ENCODE measurements at places on chromosomes 12 and 14. TPM values are rescaled to one million over a fixed set of nuclear protein-coding genes. Genes with fewer than 3 reads are reported as not detected.

The TCTN2 gene
- 8.4 TPM for total RNA-seq

- no peak for DNase-seq
Measured at GRCh38 chr12:111121840-111122239, 201.5 kb upstream of the MYL2 start.

The COX8C gene
- total RNA-seq: not detected

The LACRT gene
- not detected for total RNA-seq

DNA sequence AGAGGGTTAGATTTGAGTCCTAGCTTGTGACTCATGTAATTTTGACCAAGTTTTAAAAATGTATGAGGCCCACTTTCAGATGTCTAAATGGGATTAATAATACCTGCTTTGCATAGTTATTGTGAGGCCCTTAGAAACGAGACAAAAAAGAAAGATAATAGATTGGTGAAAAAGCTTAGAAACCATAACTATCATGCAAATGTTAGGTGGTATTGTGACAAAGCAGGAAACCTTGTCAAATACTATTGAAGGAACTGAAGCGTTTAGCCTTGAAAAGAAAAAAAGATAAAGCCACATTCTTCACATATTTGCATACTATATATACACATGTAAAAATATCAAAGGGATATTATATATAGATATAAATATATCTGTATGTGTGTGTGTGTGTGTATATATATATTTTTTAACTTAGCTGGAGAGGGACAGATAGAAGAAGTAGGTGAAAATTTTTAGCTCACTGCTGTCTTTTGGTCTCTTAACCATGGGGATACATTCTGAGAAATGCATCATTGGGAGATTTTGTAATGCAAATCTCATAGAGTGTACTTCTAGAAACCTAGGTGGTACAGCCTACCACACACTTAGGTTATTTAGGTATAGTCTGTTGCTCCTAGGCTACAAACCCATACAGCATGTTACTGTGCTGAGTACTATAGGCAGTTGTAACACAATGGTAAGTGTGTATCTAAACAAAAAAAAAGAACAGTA lies 270.3 kb downstream of the CCDC91 start:
- DNase-seq: no peak

- DNase-seq: no peak
Measured at GRCh38 chr14:98826618-98827017, 445.4 kb downstream of the BCL11B start.

DNA sequence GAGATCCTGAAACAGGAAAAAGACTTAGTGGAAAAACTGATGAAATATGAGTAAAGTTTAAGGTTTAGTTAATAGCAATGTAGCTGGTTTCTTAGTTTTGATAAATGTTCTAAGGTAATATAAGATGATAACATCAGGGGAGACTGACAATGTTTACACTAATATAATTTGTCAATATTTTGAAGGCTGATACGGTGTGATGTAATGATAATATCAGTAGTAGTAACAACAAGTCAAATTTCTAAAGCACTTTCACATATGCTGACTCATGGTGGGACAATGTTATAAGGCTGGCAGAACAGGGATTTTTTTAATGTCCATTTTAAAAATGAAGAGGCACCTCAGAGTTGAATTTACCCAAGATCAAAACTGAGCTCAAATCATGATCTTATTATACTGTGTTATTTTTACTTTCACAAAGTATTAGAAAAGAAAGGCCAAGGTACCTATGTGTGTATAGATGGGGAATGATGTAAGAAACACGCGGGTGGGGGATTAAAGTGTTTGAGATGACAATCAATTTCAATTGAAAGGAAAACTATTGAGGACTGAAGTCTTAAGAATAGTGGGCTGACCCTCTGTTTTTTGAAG lies 2.4 kb upstream of the FLRT2 start:
- no peak for DNase-seq

- DNase-seq: no peak
Measured at GRCh38 chr12:128583453-128583852, 240.3 kb downstream of the SLC15A4 start.
